NT2/D1 (cell line): ENCODE measurements at places on chromosomes 6 and 20.

- no peak for DNase-seq
Observed at GRCh38 chr6:119978274-119978889, 628.8 kb upstream of the MAN1A1 start.

GRCh38 chr6:8137529-8137939 is 35.2 kb upstream of the EEF1E1 start:
- no peak for DNase-seq

GRCh38 chr6:12270551-12271230 is 19.5 kb upstream of the EDN1 start:
- DNase-seq: no peak

GRCh38 chr6:67898875-67899274 is 736.2 kb upstream of the ADGRB3 start:
- DNase-seq: no peak

GRCh38 chr6:91098006-91098405 is 511.1 kb upstream of the MAP3K7 start:
- DNase-seq: no peak
